Heart left ventricle (tissue), 16 donors: ENCODE measurements at places on chromosomes 13 and 19.

GRCh38 chr13:38636761-38637160 lies 50.1 kb upstream of the FREM2 start:
- no peak for DNase-seq

GRCh38 chr13:55298201-55298600 lies 1842.5 kb upstream of the PRR20A start:
- DNase-seq: no peak

GRCh38 chr13:98685146-98685545 lies 67.3 kb downstream of the SLC15A1 start:
- DNase-seq: no peak

DNA sequence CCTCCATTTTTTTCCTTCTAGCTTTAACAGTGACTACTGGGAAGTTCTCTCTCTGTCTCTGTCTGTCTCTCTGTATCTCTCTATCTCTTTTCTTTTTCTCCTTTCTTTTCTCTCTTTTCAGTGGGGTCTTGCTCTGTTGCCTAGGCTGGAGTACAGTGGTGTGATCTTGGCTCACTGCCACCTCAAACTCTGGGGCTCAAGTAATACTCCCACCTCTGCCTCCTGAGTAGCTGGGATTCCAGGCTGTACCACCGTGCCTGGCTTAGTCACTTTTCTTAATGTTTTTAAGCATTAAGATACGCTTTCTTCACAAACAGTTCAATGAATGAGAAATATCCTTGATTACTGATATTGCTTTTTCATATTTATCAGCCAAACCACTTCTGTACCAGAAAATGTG lies 13.1 kb downstream of the PCCA start:
- DNase-seq: no peak

- DNase-seq: no peak
Observed at GRCh38 chr19:45117167-45117594, 24.2 kb downstream of the PPP1R37 start.

DNA sequence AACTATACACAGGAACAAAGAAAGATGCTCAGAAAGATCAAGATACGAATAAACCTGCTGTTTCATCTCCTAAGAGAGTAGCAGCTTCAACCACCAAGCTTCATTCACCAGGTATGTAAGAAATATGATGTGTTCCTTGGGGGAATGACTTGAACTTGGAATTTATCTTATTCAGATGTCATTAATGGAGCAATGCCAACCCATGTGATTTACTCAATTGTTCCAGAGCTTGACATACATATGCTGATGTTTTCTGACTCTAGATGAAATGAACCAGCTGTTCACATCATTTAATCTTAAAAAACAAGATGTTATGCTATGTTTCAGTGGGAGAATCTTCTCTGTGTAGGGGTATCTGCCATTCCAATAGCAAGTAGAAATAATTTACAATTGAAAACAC lies 270.9 kb downstream of the SLC7A1 start:
- DNase-seq: no peak

GRCh38 chr19:3136684-3137055 lies 837 bp downstream of the GNA15 start:
- DNase-seq: no peak

DNA sequence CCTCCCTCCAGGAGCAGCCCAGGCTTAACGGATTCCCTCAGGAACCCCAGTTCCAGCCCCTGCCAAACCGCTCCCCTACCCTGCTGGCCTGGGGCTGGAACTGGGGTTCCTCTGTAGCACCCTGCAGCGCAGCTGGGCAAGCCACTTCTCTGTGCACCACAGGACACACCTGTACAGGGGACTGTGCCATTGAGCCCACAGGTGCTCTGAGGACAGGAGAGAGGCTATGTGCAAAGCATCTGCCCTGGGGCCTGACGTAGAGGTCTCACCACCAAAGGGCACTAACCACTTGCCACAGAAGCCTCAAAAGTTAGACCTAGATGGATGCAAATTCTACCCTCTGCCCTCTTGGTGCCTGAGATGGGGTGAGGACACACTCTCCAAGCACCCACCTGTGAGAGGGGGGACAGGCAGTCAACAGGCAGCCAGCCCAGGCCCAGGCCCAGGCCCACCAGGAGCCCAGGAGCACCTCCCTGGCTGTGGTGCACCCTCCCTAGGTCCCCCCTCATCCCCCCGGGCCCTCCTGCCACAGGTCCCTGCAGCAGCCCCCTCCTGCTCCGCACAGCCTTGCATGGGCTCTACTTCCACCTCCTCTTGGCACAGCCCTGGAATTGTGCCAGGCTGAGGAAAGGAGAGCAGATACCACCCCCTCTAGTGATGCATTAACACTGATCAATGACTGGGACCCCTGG lies 27.6 kb upstream of the SLC35E1 start:
- DNase-seq: no peak

DNA sequence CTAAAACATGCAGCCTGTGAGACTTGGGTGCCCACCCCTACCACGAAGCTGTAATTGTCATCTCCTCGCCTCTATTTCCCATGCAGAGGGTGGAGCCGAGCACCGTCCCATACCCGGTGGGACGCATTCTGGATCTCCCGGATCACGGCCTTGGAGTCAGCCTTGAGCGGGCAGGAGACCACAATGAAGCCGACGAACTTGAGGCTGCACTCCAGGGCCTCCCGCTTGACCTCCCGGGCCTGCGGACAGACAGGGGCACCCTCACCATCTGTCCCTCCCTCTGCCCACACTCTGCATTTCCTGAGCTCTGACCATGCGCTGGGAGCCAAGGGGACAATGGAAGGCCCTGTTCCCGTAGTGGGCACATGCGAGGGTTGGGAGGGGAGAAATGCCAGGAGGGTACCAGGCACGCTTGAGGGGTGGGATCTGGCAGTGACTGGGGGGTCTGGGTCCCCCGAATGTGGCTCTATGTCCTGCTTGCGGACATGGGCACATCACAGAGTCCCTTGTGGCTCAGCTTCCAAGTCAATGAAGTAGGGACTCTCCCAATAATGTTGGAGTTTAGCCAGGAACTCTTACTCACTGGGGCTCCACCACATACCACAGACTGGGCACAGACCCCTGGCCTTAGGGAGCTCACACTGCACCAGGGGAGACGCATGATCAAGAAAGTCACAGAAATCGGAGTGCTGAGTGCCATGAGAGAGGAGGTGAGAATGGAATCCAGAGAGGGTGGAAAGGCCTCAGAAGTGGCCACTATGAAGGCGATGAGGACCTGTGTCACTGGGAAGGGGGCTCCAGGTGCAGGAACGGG lies 9.2 kb upstream of the GMIP start:
- DNase-seq: no peak

DNA sequence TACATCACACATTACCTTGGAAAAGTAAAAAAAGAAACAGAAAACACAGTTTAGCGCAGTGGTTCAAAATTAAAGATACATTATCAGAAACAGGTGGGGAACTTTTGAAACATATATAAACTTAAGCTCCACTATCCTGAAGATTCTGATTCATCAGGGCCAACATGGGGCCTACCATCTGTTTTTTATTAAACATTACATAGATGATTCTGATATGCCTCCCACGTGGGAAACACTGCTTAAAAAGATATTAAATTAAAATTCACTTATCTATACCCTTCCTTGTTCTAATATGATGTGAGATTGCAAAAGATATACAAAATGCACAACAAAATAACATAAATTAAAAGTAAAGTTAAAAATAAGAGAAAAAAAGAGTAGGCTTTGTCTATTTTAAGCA lies 125.0 kb downstream of the VWA8 start:
- DNase-seq: no peak

DNA sequence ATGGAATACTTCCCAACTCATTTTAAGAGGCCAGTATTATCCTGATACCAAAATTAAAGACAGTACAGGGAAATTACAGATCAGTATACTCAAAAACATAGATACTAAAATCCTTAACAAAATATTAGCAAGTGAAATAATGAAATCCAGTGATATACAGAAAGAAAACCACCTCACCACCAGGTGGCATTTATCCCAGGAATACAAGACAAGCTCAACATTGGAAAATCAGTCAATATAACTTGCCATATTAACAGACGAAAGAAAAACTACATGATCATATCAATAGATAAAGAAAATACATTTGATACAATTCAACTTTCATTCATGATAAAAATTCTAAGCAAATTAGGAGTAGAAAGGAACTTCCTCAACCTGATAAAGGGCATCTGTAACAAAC lies 6.7 kb upstream of the GNA15 start:
- DNase-seq: peak; percentile 9

- no peak for DNase-seq
Observed at GRCh38 chr13:94174009-94174408, 305.5 kb downstream of the DCT start.

DNA sequence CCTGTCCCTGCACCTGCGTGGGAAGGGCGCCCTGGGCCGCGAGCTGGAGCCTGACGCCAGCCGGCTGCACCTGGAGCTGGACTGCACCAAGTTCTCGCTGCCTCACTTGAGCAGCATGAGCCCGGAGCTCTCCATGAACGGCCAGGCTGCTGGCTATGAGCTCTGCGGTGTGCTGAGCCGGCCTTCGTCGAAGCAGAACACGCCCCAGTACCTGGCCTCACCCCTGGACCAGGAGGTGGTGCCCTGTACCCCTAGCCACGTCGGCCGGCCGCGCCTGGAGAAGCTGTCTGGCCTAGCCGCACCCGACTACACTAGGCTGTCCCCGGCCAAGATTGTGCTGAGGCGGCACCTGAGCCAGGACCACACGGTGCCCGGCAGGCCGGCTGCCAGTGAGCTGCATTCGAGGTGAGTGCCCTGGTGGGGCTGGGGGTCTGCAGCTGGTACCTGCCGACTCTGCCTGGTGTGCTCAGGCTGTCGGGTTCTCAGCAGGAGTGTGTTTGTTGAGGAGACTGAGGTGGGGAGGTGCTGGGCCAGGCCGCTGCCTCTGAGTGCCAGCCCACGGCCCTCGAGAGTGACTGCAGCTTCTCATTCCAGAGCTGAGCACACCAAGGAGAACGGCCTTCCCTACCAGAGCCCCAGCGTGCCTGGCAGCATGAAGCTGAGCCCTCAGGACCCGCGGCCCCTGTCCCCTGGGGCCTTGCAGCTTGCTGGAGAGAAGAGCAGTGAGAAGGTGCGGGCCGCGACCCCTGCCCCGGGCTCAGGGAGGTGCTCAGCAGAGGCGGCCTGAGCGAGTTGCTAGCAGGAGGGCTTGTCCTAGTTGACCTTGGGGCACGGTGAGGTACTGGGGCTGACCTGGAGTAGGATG lies 19.5 kb downstream of the PLEKHJ1 start:
- no peak for DNase-seq

DNA sequence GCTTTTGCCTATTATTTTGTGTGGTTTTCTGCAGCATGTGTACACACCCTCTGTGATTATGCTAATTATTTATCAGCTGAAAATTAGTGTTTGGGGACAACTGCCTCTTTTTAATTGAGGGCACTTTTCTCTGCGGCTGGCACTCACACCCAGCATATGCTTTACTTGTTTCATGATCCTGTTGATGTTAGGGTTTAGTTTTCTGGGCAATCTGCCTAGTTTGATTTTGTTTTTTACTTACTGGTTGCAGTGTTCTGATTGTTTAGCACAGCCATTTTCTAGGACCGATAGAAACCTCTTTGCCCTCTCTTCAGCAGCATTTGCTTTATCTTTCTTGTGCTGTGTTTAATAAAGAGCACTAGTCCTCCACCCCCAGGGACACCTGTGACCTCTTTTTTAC lies 161.6 kb downstream of the PAN3 start:
- DNase-seq: no peak
